ENCODE measurements at places on chromosomes 5 and 9.

GRCh38 chr9:38687389-38687842 lies 32.5 kb downstream of the FAM240B start:
- DNase-seq, result no peak

DNA sequence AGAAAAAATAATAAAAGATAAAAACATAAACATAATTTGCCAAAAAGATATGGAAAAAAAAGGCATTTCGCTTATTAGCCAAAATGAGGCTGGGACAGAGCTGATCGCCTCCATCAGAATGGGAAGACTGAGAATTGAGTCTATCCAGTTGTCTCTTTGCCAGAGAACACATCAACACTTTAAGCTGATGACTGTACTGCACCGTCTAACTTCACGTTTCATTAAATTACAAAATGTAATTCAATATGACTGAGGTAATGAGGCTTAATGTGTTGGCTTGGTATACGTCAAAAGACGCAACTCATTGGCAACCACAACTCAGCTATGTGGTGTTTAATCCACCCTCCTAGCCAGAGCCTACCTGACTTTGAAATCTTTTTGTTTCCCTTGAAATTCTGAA lies 462.7 kb upstream of the CD180 start:
- no peak for DNase-seq

- DNase-seq, result no peak
Observed at GRCh38 chr5:10964806-10965205, 203.8 kb upstream of the DAP start.

- DNase-seq, result no peak
Observed at GRCh38 chr5:152125661-152126205, 201.1 kb upstream of the GLRA1 start.

DNA sequence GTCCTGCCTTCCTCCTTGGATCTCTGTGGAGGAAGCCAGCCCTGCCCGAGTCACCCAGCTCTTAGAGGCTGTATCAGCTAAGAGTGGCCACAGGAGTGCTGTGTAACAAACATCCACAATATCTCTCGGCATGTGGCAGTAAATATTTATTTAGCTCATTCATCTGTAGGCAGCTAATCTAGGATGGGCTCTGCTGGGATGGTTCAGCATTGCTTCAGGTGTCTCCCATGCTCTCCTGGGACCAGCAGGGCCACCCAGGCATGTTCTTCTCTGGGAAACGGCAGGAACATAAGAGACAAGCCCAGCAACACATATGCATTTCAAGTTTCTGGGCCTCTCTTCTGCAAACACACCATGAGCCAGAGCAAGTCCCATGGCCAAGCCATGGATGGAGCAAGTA lies 56.1 kb downstream of the HRH2 start:
- no peak for DNase-seq

GRCh38 chr5:138653502-138653901 lies 78.3 kb upstream of the HSPA9 start:
- no peak for DNase-seq

DNA sequence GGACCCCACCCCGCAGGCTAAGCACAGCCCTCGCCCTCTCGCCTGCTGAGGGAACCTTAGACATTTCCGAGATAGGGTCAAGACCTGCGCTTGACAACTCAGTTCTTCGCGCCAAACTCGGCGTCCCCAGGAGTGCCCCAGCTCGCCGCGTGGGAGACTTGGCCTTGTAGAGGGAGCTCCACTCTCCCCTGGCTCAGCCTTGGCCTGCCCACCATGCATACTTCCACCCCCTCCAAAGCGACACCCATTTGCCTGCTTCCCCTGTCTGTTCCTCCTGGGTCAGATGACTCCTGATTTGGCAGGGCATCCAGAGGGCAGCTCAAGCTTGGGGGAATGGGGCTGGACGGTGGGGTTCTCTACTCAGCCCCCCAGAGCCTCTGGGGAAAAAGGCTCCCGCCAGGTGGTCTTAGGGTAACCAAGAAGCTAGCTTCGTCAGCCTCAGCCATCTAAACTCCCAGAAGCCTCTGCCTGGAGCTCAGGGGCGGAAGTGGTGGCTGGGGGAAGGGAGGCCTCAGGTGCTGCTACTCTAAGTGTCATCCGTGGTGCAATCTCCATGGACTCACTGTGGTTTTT lies 560 bp downstream of the DOCK2 start:
- DNase-seq, result no peak

DNA sequence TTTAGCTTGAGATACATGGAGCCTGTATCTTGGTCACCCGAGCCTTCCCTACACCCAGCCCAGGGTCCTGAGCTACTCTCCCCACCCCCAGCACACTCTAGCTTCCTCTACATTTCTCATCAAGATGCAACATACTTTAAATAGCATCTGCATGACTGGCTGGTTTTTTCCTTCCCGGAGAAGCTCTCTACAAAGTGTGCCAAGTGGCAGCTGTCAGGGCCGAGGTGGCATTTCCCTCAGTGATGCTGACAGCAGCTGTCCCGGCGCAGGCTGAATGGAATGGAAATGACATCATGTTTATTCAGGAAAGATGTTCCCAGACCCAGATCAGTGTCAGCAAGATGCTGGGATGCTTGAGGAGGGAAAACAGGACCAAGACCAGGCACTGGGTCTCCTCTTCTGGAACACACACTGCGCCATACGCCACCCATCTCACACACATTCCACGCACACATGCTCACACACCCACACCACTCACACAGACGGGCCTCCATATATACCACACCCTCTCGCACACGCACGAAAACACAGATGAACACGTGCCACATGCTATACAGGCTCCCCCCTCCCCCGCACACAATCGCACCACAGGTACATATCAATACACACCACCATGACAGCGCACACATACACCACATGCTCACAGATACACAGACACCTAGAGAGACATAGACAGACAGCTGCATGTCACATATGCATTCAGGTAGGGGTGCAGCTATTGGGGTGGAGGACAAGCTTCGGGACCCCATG lies 67.8 kb downstream of the LHX2 start:
- no peak for DNase-seq

DNA sequence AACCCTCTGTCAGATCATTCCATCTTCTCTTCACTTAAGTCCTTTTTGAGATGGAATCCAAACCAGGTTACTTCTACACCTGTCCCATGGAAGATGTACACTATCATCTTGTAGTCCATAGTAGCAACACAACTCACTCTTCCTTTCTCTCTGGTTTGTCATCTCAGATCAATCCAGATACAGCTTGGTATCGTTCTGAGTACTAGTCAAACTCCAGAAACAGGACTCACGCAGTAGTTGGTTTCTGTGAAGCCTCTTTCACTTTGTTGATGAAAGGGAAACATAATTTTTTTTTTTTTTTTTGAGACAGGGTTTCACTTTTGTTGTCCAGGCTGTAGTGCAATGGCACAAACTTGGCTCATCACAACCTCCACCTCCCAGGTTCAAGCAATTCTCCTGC lies 484.0 kb downstream of the PRDM9 start:
- DNase-seq, result no peak

DNA sequence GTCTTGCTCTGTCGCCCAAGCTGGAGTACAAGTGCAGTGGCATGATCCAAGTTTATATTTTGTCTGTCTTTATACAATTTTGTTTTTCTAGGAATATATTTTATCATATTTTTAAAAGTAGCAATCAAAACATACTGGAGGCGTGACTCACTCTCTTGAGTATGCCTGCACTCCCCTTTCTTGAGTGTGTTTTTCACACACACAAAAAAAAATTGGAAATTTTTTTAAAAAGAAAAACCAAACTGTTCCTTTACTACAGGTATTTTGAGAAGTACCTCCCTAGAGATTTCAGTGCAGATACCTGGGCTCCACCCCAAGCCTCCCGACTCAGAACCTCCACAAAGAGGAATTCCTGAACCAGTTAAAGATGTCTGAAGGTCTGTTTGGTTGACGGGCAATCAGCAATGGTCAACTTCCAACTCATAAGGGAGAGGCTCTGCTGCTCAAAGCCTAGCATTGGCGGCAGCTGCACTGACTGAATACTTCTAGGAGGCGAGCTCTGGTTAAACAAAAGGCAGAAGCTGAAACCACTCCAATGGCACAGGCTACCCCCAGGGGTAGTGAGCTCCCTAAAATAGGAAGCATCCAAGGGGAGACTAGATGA lies 27.4 kb downstream of the PDE6A start:
- DNase-seq, result no peak

GRCh38 chr5:73120222-73121118 lies at the start of gene TMEM171:
TMEM171 (plus strand) TSS chr5:73120575; CDS start chr5:73123374, 2,799 bp downstream.
- DNase-seq, result no peak

DNA sequence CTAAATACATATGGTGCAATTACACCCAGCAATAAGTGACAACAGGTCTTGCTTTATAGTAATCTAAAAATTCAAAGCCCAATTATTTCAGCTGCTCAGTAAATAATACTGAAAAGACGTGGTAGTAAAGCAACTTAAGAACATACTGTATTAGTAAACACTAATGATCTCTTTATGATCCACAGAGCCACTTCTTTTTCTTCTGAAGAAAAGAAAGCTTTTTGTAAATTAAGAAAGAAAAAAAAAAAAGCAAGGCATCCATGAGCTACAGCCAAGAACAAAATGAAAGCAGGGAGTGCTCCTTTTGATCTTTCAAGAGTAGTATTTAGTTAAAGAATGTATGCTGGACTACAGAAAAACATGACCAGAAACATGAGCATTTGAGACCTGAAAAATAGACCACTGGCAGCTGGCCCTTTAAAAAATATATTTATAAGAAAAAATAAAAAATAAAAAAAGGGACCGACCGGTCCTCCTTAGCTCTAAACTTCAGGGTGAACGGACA lies 348.7 kb downstream of the GLIS3 start:
- DNase-seq, result no peak

GRCh38 chr5:151897896-151898295 lies 26.8 kb downstream of the GLRA1 start:
- DNase-seq, result no peak

DNA sequence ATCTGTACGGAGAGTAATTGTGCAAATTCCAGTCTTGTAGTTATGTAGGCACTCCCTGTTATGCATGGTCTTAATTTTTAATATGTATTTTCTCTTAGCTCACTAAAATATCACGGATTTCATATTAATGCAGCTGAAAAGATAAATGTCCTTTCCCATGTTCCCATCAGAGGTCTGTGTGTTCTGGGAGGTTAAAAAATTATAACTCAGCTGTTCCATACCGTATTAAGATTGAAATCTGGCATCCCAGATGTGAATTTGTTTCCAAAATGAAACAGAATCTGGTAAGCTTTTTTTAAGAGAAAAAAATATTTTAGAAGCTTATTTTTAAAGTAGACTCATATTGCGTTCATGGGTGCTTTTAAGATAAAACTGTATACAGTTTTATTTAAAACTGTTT lies 44.3 kb downstream of the SEMA6A start:
- no peak for DNase-seq
